ENCODE measurements at places on chromosomes 4 and X.

- no peak for DNase-seq
Observed at GRCh38 chr4:20326460-20326859, 74.8 kb downstream of the SLIT2 start.

GRCh38 chr4:104429150-104429741 lies 65.4 kb downstream of the CXXC4 start:
- no peak for DNase-seq

DNA sequence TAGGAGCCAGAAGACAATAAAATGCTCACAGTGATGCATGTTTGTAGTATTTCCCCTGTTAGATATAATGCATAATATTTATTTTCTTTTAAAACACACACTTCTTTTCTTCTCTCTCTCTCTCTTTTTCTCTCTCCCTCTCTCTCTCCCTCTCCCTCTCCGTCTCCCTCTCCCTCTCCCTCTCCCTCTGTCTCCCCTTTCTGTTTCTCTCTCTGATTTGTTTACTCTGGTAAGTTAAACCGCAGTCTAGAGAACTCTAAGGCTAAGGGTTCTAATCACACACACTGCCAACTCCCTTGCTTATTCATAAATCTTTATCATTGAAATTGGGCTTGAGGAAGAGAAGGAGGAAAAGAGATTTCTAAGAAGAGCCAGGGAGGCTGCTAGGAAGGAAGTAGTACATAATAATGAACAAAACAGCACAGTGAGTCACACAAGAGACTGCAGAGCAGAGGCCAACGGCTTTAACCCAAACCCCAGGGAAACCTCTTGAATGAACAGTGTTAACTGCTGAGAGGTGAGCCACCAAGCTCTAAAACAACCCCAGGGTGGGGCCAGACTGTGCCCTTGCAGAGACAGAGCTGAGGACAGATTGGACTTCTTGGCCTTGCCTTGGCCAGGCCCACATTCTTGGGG lies 9.1 kb upstream of the PHOX2B start:
- DNase-seq, result peak; percentile 24

- peak; percentile 76 for DNase-seq
Observed at GRCh38 chr4:73984736-73985527, 3.1 kb downstream of the PPBP start.

DNA sequence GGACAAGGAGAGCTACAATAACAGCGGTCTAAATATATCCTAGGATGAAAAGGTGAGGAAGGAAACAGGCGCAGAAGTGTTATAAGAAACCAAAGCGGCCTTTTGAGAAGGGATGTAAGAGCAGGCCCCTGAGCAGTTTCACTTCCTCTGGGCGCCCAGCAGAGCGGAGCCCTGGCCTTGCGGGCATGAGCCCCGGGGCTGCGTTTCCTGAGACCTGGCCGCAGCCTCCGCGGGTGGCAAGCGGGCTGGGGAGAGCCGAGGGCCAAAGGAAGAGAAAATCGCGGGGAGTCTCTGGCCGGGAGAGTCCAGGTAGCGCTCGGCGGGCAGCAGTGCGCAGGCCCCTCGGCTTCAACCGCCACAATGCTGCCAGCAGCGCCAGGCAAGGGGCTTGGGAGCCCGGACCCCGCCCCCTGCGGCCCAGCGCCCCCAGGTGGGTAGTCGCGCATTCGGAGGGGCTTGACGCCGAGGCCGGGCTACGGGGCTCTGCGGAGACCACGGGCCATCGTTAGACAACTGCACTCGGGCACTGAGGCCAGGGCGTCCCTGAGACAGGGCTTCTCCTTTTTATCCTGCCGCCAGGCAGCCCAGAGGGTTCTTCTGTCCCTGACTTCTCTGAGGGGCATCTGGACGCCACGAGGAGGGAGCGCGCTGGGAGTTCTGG lies at the start of gene BANK1:
Gene BANK1, plus strand, starts transcription at position 210 of the 661 bp plus-strand sequence. Its CDS starts 151 bp downstream, at position 361.
- DNase-seq, result peak; percentile 8

DNA sequence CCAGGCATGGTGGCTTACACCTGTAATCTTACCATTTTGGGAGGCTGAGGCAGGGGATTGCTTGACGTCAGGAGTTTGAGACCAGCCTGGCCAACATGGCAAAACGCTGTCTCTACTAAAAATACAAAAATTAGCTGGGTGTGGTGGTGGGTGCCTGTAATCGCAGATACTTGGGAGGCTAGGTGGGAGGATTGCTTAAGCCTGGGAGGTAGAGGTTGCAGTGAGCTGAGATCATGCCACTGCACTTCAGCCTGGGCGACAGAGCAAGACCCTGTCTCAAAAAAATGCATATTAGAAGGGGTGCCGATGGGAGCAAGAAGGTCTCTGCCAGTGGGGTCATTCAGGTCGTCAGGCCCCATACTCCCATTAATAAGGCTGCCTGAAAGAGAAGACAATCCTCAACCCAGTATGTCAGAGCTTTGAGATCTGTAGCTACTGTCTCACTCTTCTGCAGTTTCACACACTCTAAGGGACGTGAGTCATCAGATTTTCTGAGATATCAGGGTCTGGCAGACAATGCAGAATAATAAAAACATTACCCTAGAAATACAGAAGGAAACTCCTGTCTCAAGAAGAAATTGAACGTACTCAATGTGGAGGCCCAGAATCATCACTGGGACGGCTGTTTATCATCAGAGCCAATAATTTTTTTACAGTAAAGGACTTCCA lies 176.7 kb upstream of the FAT1 start:
- peak; percentile 65 for DNase-seq

DNA sequence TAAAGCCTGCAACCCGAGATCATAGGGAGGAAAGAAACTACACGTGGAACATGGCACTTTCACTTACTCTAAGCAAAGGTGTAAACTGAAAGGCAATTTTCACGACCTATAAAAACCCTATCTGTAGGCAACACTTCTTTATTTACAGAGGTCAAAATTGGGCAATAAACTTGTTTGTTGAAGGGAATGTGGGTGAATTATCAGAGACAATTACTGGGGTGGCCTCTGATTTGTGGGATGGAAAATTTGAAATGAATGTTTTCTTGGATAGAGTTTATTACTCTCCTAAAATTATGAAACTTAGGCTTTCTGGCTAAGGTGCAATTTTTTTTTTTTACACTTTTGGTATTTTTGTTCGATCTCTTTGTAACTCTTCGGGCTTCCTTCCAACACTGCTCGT lies 734.1 kb upstream of the TENM3 start:
- no peak for DNase-seq

DNA sequence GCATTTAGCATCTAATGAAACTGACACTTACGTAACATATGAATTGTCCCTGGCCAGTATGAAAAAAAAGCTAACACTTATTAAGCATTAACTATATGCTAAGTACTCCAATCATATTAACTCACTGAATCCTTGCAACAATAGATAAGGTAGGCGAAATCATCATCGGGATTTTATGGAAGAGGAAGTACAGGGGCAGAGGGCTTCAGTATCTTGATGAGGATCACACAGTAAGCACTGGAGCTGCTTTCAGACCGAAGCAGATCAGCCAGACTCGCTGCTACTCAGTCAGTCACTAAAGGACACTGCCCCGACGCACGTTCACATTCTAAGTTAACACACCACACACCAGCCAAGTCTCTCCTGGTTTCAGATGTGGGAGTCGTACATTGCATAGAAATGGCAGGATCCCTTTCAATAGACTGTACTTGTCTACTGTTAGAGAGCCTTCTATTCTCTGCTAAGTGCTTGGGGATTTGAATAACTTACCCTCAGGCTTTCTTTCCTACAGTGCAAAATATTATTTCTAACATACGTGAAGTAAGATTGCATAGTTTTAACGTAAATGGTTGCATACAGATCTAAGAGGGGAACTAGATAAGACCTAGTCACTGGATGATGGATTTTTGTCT lies 540.2 kb upstream of the TENM3 start:
- DNase-seq, result no peak

GRCh38 chr4:126753592-126753991 lies 879.2 kb upstream of the INTU start:
- DNase-seq, result no peak

GRCh38 chrX:66000628-66001272 lies 39.1 kb downstream of the VSIG4 start:
- no peak for DNase-seq

DNA sequence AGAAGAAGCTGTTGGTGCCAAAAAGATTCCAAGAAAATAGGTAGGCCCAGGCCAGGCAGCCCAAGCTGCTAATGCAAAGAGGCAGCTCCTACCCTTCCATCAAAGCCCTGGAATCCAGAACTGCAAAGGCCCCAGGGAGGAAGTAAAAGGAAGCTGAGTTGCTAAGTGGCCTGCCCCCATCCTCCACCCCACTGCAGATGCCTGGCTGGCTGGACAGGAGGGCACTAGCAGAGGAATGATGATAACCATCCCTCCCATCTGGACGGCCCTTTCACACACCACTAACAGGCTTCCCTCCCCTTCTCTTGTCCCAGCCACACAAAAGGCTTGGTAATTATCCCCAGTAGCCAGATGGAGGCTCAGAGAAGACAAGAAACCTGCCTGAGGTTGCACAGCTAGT lies 32.4 kb upstream of the PJA1 start:
- DNase-seq, result no peak

GRCh38 chrX:154761977-154762536 lies 607 bp upstream of the DKC1 start:
- DNase-seq, result no peak

DNA sequence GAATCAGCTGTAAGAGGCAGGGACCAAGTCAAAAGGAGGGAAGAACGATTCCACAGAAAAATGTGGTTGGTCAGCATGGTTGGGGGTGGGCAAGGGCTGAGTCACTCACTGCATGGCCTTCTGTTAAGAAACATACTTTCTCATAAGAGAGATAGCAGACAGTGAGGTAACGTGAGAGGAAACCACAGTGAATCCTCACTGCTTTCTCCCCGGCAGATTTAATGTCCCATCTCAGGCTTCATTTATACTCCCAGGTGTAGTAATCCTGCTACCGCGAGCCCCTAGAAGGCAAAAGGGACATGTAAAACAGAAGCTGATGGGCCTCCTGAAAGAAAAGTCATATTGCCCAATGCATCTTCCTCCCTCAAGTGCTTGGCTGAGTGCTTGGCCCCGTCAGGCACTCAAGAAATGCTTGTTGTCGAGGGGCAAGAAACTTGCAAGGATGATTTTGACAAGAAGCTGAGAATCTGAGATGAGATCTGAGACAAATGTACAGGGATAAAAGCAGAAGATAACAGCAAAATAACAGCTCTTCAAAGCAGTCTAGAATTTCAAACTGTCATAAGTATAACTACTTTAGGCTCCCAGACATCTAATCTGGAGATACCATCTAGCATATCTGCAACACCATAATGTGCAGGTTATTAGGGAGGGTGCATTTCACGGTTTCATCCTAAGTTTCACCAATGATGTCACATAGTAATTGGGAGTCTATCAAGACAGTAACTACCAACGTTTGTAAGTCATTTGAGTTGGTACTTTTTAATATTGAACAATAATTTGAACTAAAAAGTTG lies 40.2 kb downstream of the SH3KBP1 start:
- DNase-seq, result peak; percentile 57

GRCh38 chr4:4709736-4710135 lies 149.7 kb upstream of the MSX1 start:
- DNase-seq, result no peak

DNA sequence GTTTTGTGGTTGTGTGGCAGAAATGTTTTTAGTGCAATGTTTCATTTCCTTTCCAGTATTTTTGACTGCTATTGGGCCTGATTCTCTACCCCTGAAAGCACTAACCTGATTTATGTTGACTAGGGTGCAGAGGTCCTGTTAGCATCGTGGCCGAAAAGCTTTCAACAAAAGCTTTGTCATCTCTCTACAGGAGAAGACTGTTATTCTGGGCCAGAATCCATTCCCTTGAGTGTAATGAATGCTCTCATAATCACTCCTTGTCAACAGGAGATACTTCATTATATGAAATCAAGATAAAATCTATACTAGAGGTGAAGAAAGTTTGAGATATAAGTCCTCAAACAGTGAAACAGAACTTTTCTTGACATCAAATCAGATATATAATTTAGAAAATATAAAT lies 195.5 kb downstream of the ZNF330 start:
- no peak for DNase-seq

GRCh38 chr4:189988877-189989431 lies 38.1 kb downstream of the FRG2 start:
- no peak for DNase-seq

DNA sequence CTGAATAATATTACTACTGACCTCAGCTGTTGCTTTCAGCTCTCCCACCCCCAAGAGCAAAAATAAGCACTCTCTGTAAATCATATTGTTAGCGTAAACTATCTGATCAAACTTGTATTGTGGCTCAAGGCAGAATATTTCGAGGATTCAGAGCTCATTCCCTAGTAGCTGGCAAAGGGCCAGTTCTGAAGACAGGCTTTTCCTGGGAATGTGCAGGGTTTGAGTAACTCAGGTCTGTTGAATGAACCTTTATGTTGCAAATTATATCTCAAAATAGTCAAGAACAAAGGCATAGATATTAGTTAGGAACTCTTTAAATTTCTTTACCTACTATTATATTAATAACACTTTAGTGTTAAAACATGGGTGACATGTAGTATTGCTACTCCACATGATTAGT lies 454.9 kb downstream of the CCSER1 start:
- DNase-seq, result no peak

DNA sequence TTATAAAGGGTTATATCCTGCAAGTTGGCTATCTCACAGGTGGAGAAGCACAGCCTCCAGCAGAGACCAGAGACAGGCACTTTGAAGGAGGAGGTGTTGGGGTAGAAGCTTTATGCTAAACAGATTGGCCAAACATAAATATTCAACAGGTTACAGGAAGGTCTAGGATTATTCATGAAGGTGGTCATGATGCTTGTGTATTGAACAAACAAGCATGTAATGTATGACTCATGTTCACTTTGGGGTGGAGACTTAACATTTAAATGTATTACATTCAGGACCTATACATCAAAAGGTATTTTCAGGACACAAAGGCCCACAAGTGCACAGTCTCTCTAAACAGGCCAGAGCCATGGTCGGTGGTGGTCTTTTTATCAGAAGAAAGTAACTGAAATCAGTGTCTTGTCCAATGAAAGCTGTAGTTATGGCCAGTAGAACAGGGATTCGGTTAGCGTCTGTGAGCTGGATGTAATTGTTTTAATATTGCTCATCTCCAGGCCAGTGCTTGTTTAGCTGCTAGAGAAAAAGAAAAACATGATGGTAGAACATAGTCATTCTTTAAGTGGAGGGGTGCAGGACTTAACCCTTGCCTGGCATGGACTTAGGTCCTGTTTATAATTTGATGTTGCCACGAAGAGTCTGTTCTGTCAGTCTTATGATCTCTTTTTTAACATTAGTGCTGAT lies 555.2 kb upstream of the PCDH10 start:
- DNase-seq, result peak; percentile 15

DNA sequence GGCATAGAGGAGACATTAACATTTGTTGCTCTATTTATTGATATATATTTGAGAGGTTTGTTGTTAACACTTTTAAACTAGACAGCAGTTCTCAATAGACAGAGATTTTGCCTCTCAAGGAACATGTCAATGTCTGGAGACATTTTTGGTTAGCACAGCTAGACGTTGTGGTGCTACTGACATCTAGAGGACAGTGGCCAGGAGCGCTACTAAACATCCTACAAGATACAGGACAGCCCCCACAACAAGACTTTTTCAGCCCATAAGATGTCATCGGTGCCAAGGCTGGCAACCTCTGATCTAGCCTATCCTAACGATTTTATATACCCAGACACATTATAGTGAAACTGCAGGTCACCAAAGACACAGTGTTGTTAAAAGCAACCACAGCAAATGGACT lies 18.4 kb upstream of the CTSO start:
- DNase-seq, result peak; percentile 20

- no peak for DNase-seq
Observed at GRCh38 chrX:134654398-134655012, 3.8 kb downstream of the PLAC1 start.

All from bronchial epithelial cell (primary cell).